ENCODE measurements at places on chromosomes 12 and 14. TPM values are rescaled to one million over a fixed set of nuclear protein-coding genes. Genes with fewer than 3 reads are reported as not detected.

Gene LTBP2
- total RNA-seq = 130 TPM

Gene ANO4
- 0.06 TPM for total RNA-seq

Gene PDZRN4
- total RNA-seq = 75.2 TPM

Gene SLC35E3
- 2.8 TPM for total RNA-seq

Gene DHRS2
- total RNA-seq = 0.66 TPM

- no peak for DNase-seq
Observed at GRCh38 chr12:2268471-2269286, 215.9 kb downstream of the CACNA1C start.

DNA sequence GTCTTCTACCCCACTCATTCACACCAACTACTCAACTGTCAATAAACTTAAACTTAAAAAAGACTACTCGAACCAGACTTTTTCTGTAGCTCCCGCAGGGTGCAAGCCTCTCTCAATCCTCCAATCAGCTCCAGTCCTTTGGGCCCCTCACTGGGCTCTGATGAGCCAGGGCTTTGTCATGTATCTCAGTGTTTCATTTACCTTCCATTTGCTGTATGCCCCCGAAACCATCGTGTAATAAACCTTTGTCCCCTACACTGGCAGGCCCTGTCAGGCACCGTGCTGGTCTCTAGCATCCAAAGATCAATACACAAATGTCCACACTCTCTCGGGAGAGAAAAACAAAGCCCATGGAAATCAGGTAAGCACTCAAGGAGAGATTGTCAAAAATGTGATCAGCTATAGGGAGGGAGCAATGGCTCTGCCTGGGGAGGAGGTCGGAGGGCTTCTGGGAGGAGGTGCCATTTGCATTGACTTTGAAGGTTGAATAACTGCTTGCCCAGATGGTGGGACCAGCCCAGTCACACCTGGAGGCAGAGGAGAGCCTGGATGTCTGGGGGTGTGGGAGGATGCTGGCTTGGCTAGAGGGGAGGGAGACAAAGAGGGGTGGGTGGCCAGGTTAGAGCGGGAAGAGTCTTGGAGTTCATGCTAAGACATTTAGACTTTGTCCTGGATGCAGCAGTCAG lies 42.1 kb upstream of the DICER1 start:
- no peak for DNase-seq

DNA sequence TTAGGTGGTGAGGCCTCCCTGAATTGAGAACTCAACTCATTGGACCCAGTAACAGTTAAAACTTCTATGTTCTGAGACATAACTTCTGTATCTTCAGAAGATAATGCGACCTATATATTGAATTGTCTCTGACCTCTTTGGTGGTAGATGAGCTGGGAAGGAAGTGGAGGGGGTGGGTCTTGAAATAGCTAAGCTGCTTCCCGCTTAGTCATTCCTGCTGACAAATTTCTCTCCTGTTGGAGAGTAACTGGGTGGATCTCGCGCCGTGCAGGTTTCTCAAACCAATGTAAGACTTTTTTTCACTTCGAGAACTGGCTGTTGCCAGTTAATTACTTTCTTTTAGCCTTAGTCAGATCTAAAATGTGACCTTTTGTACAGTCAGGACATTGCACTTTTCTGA lies 100.8 kb downstream of the PPHLN1 start:
- no peak for DNase-seq

DNA sequence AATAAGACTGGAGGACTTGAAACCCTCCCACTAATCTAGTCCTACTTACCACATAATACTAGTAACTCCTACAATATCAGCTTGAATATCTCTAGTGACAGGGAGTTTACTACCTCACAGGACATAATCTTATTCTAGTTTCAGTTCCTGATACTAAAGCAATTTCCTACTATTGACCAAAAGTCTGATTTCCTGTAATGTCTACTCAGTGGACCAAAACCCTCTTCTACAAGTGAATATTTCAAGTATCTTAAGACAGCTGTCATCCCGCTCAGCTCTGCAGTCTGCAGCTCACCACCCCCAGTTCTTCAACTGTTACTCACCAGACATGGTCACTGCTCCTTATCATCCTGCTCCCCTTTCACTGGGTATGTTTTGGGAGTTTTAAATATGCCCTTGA lies 70.8 kb upstream of the TMCC3 start:
- DNase-seq = no peak

DNA sequence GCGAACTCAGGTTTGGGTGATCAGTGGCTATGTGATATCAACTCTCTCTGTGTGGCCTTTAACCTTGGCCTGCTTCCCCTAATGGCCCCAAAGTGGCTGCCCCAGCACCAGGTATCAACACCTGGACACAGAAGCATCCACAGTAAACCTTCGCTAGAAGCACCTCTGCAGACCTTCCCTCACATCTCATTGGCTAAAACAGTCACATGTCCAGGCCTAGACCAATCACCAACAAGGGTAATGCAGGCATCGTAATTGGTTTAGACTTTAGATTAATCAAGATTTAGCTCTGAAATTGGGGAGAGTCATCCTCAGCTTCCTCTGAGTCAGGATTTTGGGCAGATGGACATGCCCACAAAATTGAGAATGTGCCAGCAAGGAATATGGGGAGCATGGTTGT lies 92.5 kb upstream of the MYL2 start:
- DNase-seq = no peak

DNA sequence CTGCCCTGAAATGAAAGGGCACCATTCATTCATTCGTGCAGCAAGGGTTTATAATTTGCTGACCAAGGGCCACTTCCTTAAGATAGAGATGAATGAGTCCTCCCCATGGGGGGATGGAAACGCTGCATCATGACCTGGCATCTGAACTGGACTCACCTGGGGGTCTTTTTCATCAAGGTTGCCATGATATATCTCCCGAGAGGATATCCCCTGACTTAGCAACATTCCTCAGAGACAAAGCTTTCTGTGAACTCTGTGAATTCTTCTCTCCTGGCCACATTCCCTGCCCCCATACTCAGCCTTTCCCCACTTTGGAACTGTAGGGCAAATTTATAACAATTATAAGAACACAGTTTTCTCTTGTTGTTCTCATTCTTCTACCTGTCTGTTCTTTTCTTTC lies 30.8 kb downstream of the SRRM4 start:
- no peak for DNase-seq

DNA sequence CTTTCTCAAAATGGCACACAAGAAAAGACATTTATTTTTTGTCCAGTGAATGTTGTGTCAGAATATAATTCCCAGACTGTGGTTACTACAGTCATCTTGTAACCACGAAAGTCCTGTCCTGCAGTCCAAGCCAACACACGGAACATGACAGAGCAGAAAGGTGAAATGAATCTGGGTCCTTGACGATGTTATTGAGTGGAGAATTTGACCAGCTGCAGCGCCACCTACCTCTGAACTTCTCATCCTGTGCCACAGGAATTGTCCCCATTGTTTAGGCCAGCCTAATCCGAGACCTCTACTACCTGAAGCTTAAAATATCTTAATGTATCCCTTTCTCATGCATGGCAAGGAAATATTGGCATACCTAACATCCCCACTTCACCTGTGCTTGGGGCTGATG lies 64.1 kb upstream of the OTX2 start:
- no peak for DNase-seq

DNA sequence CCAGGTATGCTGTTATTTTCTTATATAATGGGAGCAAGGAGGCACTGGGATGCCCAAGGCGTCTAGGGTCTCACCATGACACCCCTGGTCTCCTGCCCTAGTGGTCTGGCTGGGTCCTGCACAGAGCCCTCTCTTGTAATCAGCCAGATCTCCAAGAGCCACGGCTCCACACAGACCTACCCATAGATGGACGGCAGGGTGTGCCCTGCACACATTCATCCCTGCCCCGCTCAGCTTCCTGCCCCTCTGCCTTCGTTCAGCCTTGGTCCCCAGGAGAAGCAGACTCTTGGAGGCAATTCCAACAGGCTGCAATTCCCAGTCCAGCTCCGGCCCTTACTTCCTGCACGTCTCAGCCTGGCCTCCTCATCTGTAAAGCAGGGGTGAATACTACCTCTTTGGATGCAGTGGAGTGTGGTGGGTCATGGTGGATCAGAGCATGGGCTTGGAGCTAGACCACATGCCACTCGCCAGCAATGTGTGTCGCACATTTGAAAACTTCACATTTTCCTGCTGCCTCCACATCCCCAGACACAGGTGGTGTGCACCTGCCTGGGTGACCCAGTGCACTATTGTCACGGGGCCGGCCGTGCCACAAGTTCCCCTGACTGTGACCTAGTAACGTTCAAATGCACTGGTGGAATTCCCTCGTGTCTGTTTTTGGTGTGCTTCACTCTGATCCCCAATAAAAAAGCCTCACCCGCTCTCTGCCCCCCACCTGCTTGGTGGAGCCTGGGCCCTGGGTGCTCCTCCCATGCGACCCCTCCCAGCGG lies 171.1 kb upstream of the PRMT8 start:
- DNase-seq = no peak

GRCh38 chr14:31556191-31556590 lies 5.0 kb upstream of the NUBPL start:
- no peak for DNase-seq

DNA sequence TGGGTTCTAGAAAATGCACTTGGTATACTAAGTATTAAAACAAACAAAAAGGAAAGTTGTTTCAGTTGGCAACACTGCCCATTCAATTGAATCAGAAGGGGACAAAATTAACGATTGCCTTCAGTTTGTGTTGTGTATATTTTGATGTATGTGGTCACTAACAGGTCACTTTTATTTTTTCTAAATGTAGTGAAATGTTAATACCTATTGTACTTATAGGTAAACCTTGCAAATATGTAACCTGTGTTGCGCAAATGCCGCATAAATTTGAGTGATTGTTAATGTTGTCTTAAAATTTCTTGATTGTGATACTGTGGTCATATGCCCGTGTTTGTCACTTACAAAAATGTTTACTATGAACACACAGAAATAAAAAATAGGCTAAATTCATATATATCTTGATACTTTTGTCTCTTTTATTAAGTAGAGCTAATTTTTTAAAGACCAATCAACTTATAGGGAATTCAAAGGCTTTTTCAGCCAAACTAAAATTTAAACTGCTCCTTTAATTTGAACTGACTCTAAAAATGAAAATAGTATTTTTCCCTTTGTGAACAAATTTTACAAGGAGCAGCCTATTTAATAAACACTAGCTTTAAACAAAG lies 2.8 kb downstream of the FOXG1 start:
- DNase-seq = no peak
